ENCODE measurements at places on chromosomes 3 and 15.

GRCh38 chr3:38645076-38645475 lies 4.4 kb downstream of the SCN5A start:
- H3K36me3 ChIP-seq = no peaks in the 10 kb centered on the region
- H3K27me3 ChIP-seq = no peaks in the 10 kb centered on the region
- no peak for ATAC-seq

DNA sequence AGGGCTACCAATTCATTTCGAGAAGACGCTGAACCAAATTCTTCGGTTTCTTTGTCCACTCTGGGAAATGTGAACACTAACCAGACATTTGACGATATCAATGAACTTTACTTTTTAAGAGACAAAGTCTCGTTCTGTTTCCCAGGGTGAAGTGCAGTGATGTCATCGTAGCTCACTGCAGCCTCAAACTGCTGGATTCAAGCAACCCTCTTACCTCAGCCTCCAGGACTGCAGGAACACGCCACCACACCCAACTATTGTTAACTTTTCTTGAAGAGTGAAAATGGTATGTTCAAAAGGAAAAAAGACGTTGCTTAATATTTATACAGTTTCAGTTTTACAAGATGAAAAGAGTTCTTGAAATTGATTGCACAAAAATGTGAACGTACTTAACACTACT lies 30.6 kb downstream of the MB21D2 start:
- H3K27ac ChIP-seq = peak overlapping the region; percentile 12
- no peaks in the 10 kb centered on the region for H3K36me3 ChIP-seq
- no peaks in the 10 kb centered on the region for H3K27me3 ChIP-seq

- H3K27ac ChIP-seq = peak overlapping the region; percentile 77
- no peaks in the 10 kb centered on the region for H3K27me3 ChIP-seq
- peaks cover 34% of the 10 kb centered on the region for H3K4me1 ChIP-seq
- ATAC-seq = peak; percentile 94
- peak overlapping the region; percentile 68 for H3K4me3 ChIP-seq
Measured at GRCh38 chr3:197847866-197848401, 56.9 kb downstream of the LRCH3 start.

DNA sequence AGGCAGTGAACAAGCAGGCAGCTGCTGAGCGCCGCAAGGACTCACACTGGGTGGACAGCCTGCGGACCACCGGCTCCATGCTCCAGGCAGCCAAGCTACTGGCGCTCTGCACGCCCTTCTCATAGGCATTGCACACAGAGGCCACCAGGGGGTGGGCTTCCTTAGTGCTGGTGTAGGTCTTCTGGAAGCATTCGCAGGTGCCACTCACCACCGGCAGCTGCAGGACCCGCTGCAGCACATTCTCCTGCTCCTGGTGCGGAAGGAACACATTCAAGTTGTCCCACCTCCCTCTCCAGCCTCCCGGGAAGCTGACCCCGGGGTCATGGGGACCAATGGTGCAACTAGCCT lies 6.0 kb downstream of the PLIN1 start:
- ATAC-seq = no peak
- H3K27me3 ChIP-seq = peaks cover 11% of the 10 kb centered on the region
- no peak overlapping the region for H3K27ac ChIP-seq

DNA sequence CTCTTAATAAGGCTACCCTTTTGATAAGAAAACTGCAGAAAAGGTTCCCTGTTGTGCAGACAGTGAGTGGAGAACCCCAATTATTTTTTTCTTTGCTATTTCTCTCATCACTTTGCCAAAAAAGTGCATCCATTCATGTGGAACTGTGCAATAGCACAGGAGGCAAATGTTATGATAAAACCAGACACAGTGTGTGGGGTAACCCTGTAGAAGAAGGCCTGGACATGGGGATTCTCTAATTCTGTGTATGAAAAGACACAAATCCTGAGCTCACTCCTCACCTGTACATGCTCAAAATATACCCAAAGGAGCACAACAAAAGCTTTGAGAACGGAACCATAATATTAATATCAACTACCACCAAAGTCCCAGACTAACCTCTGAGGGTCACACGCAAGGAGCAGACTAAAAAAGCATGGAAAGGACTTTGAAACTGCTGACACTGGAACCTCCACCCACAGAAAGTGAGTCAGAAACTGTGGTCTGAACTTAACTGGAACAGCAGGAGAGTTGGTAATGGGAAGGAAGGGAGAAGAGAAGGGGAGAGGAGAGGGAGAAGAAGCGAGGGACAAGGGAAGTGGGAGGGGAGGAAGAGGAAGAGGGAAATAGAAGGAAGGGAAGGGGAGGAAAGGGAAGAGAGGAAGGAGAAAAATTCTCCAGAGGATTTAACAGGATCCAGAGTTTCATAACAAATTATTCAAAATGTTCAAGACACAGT lies 299.9 kb downstream of the TBC1D5 start:
- H3K36me3 ChIP-seq = peaks cover 55% of the 10 kb centered on the region
- no peak overlapping the region for H3K4me3 ChIP-seq
- no peaks in the 10 kb centered on the region for H3K27me3 ChIP-seq

DNA sequence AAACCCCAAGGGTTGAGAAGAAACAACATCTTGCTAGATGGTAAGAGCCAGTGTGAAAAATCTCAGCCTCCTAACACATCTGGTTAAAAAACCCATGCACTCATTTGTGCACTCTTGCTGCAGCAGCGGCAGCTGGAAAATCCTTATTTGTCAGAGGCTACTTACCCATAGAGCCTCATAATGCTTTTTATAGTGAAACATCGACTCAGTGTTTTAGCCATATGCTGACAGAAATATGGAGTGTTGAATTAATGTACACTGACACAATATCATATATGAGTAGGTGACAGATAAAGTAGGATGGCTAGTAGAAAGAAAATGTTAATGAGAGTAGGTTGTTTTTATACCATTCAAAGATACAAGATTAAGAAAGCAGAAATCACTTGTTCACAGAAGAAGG lies 13.0 kb downstream of the SLC9A9 start:
- H3K4me3 ChIP-seq = no peak overlapping the region
- ATAC-seq = no peak
- H3K27me3 ChIP-seq = no peaks in the 10 kb centered on the region

DNA sequence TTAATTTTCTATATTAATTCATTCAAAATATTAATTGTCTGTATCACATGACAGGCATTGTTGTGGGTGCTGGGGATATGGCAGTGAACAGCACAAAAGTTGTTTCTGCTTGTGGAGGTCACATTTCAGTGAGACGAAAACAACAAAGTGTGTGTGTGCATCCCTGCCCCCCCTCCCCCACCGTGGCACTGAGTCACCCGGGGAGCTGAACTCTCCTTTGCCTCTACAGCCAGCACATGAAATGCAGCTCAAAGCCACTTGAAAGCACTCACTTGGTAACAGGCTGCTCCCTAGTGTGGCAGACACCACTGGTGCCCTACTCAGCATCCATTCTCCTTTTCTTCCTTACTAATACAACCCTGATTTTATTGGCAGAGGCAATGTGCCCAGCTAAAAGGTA lies 16.9 kb upstream of the SCAMP5 start:
- H3K27ac ChIP-seq = no peak overlapping the region
- ATAC-seq = no peak
- no peaks in the 10 kb centered on the region for H3K36me3 ChIP-seq
- H3K4me1 ChIP-seq = peaks cover 1% of the 10 kb centered on the region

GRCh38 chr3:184776916-184777315 lies 35.0 kb upstream of the VPS8 start:
- no peak overlapping the region for H3K27ac ChIP-seq
- no peak overlapping the region for H3K4me3 ChIP-seq
- H3K4me1 ChIP-seq = peaks cover 6% of the 10 kb centered on the region
- ATAC-seq = no peak

DNA sequence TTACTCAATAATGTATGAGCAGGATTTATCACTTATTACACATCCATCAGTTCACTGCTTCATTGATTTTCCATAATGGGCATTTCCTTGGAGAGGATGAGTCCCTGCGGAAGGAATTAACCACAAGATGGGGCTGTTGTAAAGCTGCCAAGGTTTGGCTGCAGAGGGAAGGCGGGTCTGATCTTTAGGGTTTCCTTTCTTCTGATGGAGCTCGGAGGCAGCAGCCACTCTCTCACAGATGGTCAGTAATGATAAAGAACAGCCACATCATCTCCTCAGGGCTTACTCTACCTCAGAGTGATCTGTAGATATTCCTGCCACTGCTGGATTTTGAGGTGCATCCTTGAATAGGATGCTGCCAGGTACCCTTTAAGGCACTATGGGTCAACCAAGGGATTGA lies 115.2 kb downstream of the USP13 start:
- ATAC-seq = no peak
- no peaks in the 10 kb centered on the region for H3K27me3 ChIP-seq
- no peak overlapping the region for H3K27ac ChIP-seq
- no peaks in the 10 kb centered on the region for H3K4me1 ChIP-seq
- peaks cover 47% of the 10 kb centered on the region for H3K36me3 ChIP-seq
- no peak overlapping the region for H3K4me3 ChIP-seq

DNA sequence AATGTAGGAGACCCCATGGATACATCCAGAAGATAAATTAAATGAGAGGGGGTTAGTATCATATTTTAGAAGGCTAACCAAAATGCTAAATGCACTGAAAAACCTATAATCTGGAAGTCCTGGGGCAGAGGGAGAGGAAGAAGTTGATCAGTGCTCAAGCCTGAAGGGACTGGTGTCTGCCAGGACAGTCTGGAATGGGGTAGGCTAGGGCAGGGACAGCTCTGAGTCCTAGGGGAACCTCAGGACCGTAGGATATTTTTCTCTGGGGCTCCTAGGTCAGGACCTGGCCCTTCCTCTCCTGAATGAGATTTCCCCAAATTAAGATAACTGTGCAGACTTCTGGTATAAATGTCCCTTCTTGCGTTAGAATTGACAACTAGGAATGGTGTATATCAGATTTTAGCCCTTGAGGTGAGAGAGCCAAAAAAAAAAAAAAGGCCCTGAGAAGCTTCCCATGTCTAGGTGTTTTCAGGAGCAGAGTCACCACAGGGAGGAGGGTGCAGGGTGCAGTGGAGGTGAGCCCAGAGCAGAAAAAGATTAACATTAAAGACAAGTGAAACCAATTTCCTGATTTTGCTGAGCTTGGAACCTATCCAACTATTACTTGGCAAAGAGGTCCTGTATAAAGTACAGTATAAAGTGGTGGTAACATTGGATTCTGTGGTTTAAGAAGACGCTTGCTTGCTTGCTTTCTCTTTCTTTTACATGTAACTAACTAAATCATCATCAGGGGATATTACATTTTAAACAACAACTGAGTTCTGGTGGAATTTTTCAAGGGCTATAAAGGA lies 63.5 kb downstream of the HACD2 start:
- no peak overlapping the region for H3K4me3 ChIP-seq

DNA sequence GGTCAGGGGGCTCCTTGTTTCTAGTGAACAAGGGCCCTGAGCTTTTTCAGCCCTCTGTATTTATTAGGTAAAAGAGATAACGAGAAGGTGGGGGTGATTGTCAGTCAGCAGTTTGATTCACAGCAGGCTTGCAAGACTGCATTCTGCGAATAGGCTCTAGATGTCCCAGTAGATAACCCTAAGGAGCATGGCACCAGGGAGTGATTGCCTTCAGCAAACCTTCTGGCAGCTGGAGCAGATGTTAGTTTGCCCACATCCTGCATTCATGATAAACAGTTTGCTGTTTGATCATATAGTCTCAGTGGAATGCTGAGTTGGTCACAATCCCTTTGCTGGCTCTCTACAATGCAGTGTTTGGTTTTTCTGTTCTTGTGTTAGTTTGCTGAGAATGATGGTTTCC lies 161.3 kb upstream of the GADL1 start:
- H3K27me3 ChIP-seq = peaks cover 4% of the 10 kb centered on the region
- no peak for ATAC-seq
- no peak overlapping the region for H3K4me3 ChIP-seq
- no peaks in the 10 kb centered on the region for H3K4me1 ChIP-seq

GRCh38 chr15:70720228-70721016 lies 42.9 kb downstream of the UACA start:
- ATAC-seq = no peak
- no peaks in the 10 kb centered on the region for H3K36me3 ChIP-seq
- no peaks in the 10 kb centered on the region for H3K4me1 ChIP-seq
- no peak overlapping the region for H3K4me3 ChIP-seq
- no peak overlapping the region for H3K27ac ChIP-seq
- peaks cover 14% of the 10 kb centered on the region for H3K27me3 ChIP-seq

DNA sequence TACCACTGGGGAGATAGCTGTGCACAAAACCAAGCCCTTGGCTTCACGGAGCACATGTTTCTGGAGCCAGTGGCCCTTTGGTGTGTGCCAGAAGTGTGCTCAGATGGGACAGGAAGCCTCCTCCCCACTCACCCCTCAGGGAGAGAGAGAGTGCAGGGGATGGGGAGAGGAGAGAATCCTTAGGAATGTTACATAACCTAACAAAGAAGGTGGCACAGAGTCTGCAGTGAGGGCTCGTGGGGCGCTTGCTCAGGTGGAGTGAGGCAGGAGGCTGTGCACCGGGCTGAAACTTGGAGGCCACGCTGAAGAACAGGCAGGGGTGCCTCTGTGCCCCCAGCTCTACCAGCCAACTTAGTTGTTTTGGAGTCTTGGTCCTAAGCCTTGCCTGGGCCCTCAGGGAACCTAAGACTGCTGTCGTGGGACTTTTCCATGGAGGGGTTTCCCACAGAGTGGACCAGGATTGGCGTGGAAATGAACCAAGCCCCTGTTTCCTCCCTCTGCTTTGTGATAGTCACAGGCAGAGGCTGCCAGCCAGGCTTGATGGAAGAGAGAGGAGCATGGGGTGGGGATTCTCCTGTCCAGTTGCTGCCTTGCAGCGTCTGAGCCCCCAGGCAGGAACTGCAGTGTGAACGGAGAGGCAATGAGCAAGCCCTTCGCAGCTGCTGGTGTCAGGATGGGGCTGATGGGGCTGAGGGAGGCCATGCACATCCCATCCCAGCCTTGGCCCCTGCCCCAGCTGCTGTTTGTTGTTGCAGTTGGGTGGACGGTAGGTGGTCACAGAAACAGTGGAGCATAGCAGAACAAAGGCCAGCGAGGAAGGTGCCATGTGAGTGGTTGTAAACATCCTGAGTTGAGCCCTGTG lies 32.7 kb downstream of the PDIA5 start:
- H3K4me1 ChIP-seq = no peaks in the 10 kb centered on the region
- ATAC-seq = no peak
- H3K27me3 ChIP-seq = no peaks in the 10 kb centered on the region
- H3K36me3 ChIP-seq = peaks cover 66% of the 10 kb centered on the region

GRCh38 chr15:33059184-33059583 lies 135.3 kb downstream of the FMN1 start:
- no peak overlapping the region for H3K4me3 ChIP-seq
- H3K36me3 ChIP-seq = no peaks in the 10 kb centered on the region
- H3K27ac ChIP-seq = no peak overlapping the region
- no peak for ATAC-seq

DNA sequence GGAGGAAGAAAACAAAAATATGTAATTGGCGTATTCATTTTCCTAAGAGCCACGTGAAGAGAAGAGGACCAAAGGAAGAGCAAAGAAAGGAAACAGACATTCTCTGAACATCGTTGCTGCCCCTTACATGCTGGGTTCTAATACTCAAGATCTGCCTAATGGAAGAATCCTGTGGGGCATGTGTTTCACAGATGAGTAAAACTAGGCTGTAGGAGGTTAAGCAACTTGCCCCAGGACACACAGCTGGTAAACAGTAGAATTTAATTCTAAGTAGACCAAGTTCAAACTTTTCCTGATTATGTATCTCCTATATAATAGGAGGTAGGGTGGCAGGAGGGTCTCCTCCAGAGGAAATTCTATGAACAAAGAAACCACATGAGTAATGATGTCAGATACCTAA lies 106.1 kb upstream of the TNFAIP8L3 start:
- H3K27me3 ChIP-seq = peaks cover 30% of the 10 kb centered on the region
- no peaks in the 10 kb centered on the region for H3K4me1 ChIP-seq
- H3K27ac ChIP-seq = no peak overlapping the region
- no peak for ATAC-seq
- H3K4me3 ChIP-seq = no peak overlapping the region
- H3K36me3 ChIP-seq = no peaks in the 10 kb centered on the region

Measured in stimulated activated memory B cell treated with anti-CD40 and anti-IgM and Interleukin-4, amounts not matched to agents 10 μg/mL and 1 μg/mL and 100 μg/mL, for 72 hours (primary cell).